ENCODE measurements at places on chromosomes 2 and 18.

GRCh38 chr2:220521551-220521950 is 894.1 kb downstream of the SLC4A3 start:
- DNase-seq: no peak

GRCh38 chr2:44358503-44358902 is 2.8 kb downstream of the PREPL start:
- peak; percentile 15 for DNase-seq

DNA sequence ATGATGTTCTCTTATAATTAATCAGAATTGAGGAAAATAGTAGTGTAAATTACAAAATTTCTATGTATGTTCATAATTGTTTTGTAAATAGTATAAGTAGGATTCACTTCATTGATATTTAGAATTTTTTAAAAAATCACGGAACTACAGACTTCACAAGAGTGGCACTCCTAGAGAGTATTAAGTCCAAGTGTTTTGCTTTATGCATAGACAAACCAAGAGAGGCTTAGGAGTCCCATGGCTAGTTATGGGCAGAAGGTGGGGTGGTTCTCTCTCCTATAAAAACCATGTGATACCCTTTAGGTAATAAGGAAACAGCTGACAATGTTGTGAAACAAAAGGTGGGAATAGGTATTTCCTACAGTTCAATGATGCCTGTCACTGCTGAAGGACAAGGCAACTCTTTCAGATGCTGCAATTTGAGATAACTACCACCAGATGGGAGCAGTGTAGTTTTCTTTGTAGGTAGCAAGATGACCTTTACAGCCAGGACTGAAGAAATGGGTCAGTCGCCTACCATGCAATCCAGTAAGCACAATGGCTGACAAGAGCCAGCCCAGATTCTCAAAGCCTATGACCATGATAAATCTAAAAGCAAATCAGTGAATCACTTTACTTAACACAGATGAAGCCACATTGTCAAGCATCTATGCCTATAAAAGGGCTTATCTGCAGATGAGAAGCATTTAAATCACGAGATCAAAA is 83.9 kb downstream of the AAK1 start:
- peak; percentile 35 for DNase-seq

DNA sequence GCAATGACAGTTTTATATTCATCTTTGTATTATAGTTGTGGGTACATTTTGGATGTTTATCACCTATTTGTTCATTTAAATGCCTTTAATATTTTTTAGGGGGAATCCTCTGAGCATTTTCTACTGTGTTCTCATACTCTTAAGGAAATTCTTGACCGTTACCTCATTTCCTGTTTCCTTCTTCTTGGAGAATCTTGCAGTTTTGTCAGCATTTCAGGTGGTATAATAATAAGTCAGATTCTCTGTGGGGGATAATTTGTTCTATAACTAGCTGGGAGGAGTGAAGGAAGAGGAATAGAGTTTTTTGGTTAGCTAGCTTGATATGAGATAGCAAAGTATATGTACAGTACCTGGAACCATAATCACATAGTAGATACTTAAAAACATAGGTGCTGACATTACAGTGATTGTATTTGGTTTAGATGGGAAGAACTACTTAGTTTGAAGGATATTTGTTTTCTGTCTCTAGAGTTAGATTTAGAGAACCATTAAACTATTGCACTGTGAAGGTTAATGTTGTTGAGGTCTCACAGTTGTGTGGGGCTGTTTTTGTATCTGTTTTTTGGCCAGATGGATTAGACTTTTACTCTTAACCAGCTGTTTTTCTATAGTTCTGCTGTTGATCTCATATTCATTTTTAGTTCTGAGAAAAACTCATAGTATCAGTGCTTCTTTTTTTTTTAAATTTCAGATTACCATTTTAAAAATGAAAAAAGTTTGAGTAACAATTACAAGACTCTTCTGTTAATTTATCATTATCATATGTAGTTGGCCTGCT is 14.2 kb downstream of the MTX2 start:
- DNase-seq: no peak

- no peak for DNase-seq
These were observed 122.2 kb upstream of the CCDC195 start for GRCh38 chr2:224838335-224838734.

DNA sequence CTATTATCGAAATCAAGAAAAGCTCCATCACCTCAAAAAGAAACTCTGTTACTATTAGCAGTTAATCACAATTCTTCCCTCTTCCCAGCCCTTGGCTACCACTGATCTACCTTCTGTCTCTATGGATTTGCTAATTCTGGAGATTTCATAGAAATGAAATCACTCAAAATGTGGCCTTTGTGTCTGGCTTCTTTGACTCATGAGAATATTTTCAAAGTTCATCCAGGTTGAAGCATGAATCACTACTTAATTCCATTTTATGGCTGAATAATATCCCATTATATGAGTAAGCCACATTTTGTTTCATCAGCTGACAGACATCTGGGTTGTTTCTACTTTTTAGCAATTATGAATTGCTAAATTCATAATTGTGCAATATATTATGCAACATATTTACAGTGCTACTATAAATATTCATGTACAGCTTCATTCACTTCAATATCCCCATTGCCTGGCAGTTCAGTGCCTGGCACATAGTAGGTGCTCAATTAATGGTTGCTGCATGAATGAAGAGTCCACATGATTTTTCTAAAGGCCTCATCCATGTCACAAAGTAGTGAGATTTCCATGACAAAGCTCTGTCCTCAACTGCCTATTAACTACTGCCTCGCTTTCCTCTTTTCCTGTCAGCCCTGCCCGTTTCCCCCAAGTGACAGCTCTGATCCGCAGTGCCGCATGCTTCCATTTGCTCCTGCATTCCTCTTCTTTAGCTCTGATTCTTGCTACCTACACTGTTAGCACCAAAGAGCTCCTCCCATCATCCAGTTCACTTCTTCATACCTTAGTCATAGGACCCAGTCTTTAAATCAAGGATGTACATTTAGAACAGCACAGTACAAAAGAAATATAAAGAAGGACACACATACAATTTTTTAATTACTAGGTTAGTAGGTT is 32.8 kb downstream of the CCDC93 start:
- no peak for DNase-seq

DNA sequence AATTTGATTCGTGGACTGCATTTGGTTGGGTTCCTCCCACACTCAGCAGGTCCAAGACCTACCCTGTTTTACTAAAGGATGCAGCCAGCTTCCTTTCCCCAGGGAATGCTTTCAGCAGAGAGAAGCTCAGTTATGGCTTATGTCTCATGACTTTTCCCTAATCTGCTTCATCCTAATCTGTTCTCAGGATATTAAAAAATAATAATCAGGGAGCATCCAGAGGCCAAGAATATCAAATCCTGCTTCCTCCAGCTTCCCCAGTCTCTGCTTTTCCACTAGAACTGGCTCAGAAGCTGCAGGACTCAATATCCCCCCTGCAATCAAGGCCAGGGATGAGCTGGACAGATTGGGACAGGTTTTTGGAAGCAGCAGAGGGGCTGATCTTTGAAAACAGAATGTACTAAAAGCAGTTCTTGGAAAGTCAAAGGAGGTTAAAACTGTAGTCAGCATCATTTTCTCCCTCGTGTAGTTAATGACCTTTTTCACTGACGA is 326.9 kb upstream of the TNP1 start:
- no peak for DNase-seq

- DNase-seq: no peak
These were observed 119.6 kb downstream of the B3GNT2 start for GRCh38 chr2:62315476-62315875.

DNA sequence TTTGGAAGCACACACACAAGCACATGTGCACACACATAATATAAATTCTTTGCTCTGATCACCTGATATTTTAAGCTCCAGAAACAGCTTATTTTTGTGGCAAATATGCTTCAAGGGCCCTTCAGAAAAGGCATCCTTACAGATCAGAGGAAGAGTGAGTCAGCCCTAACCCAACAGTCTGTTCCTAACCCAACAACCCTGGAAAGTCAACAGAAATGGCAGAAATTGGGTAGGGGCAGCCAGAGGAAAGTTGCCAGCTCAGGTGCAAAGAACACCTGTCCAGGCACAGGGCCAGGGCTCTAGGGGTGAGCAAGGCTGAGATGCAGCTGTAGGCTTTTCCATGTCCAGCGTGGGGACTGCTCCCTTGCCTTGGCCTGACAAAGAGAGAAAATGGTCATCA is 6.4 kb upstream of the NCKAP5 start:
- DNase-seq: no peak
